Nephron progenitor cell (in vitro differentiated cells): ENCODE measurements at places on chromosomes 3 and 15.
A peak's percentile ranks its signal among the peaks of the same experiment; 100 is the strongest.

DNA sequence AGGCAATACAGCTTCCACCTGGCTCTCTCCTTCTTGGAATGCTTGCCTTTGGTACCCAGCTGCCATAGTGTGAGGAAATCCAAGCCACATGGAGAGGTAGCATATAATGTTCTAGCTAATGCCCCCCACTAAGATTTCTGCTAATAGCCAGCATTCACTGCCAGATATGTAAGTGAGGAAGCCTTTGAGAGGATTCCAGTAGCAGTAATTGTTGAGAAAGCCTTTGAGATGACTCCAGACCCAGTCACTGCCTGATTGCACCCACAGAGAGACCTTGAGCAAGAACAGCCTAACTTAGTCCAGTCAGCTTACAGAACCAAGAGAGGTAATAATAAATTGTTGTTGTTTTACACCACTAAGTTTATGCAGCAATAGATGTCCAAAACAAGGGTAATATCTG is 63.1 kb downstream of the STRIT1 start:
- H3K36me3 ChIP-seq: no peaks in the 10 kb centered on the region
- H3K27ac ChIP-seq: no peak overlapping the region
- H3K4me1 ChIP-seq: peaks cover 4% of the 10 kb centered on the region
- no peak for DNase-seq

DNA sequence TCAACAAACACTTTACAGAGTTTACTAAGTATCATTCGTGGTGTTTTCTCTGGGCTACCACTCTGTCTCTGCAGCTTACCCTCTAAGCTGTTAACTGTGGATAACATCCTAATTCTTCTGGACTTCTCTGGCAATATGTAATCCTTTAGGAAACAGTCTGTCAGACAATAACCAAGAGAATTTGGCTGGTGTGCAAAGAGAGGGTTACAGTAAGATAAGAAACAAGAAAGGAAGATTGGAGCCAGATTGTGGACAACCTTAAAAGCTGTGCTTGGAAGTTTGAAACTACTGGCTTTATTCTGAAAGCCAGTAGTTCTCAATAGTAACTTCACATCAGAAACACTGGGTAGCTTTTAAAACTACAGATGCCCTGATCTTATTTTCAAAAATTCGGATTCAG is 778 bp downstream of the ARL6 start:
- no peak for DNase-seq
- H3K27ac ChIP-seq: no peak overlapping the region
- peak overlapping the region; percentile 99 for H3K4me3 ChIP-seq
- peaks cover 17% of the 10 kb centered on the region for H3K36me3 ChIP-seq

- no peak overlapping the region for H3K4me3 ChIP-seq
- no peak for DNase-seq
- peaks cover 18% of the 10 kb centered on the region for H3K4me1 ChIP-seq
- peaks cover 3% of the 10 kb centered on the region for H3K27me3 ChIP-seq
- no peaks in the 10 kb centered on the region for H3K36me3 ChIP-seq
Measured at GRCh38 chr3:81465510-81466200, 295.8 kb downstream of the GBE1 start.

GRCh38 chr3:133441867-133442270 is 42.0 kb downstream of the BFSP2 start:
- peaks cover 14% of the 10 kb centered on the region for H3K27me3 ChIP-seq
- peak overlapping the region; percentile 28 for H3K4me3 ChIP-seq
- H3K36me3 ChIP-seq: peaks cover 13% of the 10 kb centered on the region
- H3K27ac ChIP-seq: no peak overlapping the region
- no peak for DNase-seq
- H3K4me1 ChIP-seq: peaks cover 11% of the 10 kb centered on the region

DNA sequence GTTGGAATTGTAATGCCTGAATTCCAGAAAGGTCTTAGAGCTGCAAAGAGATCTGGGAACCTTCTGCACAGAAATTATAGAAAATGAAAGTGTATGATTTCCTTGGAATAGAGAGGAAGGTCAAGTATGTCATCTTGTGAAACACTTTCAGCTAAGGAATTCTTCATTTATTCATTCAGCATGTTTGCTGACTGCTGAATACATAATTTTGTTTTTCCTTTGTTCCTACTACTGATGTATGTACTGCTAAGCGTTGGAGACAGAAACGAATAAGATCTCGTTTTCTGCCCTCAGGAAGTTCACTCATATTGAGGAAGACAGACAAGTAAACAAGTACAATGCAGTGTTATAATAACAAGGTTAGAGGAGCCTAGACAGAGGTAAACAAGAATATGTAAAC is 14.3 kb upstream of the IL20RB start:
- peaks cover 42% of the 10 kb centered on the region for H3K36me3 ChIP-seq
- no peak overlapping the region for H3K4me3 ChIP-seq
- no peak for DNase-seq
- no peaks in the 10 kb centered on the region for H3K27me3 ChIP-seq
- peaks cover 34% of the 10 kb centered on the region for H3K4me1 ChIP-seq

DNA sequence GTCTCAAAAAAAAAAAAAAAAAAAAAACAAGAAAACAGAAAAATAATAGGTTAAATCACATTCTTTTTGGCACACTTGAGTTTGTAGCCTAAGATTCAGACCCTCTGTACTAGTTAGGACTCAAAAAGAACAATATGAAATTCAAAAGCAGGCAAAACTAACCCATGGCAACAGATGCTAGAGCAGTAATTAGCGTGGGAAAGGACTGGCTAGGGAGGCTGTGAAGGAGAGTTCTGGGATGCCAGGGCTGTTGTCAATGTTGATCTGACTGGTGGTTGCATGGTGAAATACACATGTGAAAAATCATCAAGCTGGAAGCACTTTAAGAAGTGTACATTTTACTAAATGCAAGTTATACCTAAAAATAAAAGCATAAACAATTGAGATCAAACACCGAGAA is 35.6 kb downstream of the KLHL6 start:
- H3K27me3 ChIP-seq: peaks cover 9% of the 10 kb centered on the region
- H3K4me3 ChIP-seq: no peak overlapping the region
- no peak for DNase-seq
- H3K36me3 ChIP-seq: no peaks in the 10 kb centered on the region
- H3K4me1 ChIP-seq: peaks cover 27% of the 10 kb centered on the region
- H3K27ac ChIP-seq: peak overlapping the region; percentile 20

DNA sequence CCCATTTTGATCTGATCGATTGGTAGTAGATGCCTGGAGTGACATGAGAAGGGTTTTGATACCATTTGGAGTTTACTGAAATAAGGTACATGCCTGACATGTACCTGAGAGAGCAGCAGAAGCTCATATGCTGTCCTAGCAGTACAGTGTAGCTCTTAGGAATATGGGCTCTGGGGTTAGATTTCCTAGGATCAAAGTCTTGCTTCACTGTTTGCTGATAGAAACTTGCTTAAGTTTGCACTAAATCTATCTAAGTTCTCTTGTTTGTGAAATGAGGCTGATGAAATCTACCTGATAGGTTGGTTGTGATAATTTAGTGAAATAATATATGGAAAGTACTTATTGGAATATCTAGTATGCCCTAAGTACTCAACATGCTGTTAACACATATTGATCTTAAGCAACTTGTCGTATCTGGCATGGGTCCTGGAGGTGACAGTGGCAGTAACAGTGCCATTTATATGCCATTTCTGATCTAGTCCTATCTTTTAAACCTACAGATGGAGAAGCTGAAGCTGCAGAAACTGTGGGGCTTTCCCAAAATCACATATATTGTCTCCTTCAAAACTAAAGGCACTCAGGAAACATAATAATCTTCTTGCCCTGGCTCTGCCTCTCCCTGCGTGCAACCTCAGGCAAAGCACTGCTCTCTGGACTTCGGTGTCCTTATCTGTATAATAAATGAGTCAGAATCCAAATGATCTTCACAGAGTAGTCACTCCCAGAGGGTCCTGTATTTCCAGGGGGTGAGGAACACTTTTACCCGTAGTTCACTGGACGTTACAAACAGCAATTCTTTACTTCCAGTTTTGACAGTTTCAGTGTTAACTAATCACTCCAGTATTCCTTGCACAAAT is 223.6 kb upstream of the SETMAR start:
- H3K4me1 ChIP-seq: peaks cover 6% of the 10 kb centered on the region
- H3K36me3 ChIP-seq: no peaks in the 10 kb centered on the region
- no peaks in the 10 kb centered on the region for H3K27me3 ChIP-seq

- H3K4me1 ChIP-seq: peaks cover 16% of the 10 kb centered on the region
- no peaks in the 10 kb centered on the region for H3K27me3 ChIP-seq
- DNase-seq: no peak
- H3K36me3 ChIP-seq: peaks cover 33% of the 10 kb centered on the region
- H3K27ac ChIP-seq: no peak overlapping the region
- no peak overlapping the region for H3K4me3 ChIP-seq
Measured at GRCh38 chr3:158711886-158712285, 20.4 kb downstream of the RARRES1 start.

GRCh38 chr3:141246224-141246957 is 14.8 kb downstream of the PXYLP1 start:
- H3K4me3 ChIP-seq: no peak overlapping the region
- peaks cover 4% of the 10 kb centered on the region for H3K27me3 ChIP-seq
- H3K36me3 ChIP-seq: no peaks in the 10 kb centered on the region
- H3K27ac ChIP-seq: no peak overlapping the region

- DNase-seq: no peak
- peaks cover 7% of the 10 kb centered on the region for H3K4me1 ChIP-seq
- no peak overlapping the region for H3K4me3 ChIP-seq
Measured at GRCh38 chr3:117550766-117551165, 841.2 kb downstream of the TUSC7 start.

DNA sequence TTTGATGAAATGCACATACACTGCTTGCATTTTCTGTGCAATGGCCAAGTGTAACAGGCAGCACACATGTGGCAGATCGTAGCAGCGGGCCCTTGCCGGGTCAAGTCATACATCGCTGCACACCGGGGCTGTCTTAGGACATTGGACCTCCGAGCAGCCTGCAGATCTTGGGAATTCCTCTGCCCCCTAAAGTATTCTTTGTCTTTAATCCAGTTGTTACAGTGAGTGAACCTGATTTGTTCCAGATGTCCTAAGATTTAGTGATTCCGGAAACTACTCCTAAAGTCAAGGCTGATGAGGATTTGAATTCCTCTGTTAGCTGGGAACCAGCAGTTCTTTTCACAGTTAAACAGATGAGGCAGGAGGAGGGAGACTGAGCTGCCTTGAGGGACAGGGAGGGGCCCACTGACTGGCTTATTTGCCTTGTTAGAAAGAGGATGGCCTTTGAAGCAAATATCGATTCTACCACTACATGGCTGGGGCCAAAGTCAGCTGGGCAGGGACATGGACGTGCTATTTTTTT is 190.7 kb upstream of the CTDSPL start:
- peaks cover 63% of the 10 kb centered on the region for H3K4me1 ChIP-seq
- peak overlapping the region; percentile 83 for H3K27ac ChIP-seq
- H3K27me3 ChIP-seq: no peaks in the 10 kb centered on the region
- peak; percentile 56 for DNase-seq
- no peak overlapping the region for H3K4me3 ChIP-seq
- H3K36me3 ChIP-seq: peaks cover 5% of the 10 kb centered on the region

- H3K4me3 ChIP-seq: no peak overlapping the region
- peaks cover 65% of the 10 kb centered on the region for H3K27me3 ChIP-seq
- no peaks in the 10 kb centered on the region for H3K36me3 ChIP-seq
- no peak for DNase-seq
- peaks cover 44% of the 10 kb centered on the region for H3K4me1 ChIP-seq
- no peak overlapping the region for H3K27ac ChIP-seq
Measured at GRCh38 chr3:13654330-13655060, 105.6 kb downstream of the FBLN2 start.

DNA sequence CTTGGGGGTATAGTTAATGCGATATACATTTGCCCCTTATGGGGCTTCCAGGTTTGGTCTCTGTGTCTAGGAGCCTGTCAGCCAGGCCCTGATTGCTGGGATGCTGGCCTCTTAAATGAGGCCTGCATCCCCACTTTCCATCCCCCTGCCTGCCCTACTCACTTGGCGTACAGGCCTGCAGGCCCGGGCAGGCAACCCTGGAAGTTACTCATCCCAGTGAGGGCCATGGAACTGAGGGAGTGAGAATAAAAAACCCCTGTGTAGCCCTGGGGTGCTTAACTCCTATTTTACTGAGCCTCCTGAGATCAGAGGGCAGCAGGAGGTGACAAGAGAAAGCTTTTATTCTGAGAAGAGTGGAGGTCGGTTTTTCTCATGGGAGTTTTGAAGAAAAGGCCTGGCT is 2.0 kb downstream of the DISP2 start:
- peaks cover 14% of the 10 kb centered on the region for H3K4me1 ChIP-seq
- peaks cover 54% of the 10 kb centered on the region for H3K27me3 ChIP-seq
- H3K4me3 ChIP-seq: no peak overlapping the region
- no peak for DNase-seq
- no peak overlapping the region for H3K27ac ChIP-seq

- H3K27ac ChIP-seq: no peak overlapping the region
- H3K27me3 ChIP-seq: peaks cover 7% of the 10 kb centered on the region
- H3K4me1 ChIP-seq: peaks cover 38% of the 10 kb centered on the region
Measured at GRCh38 chr3:25441234-25441856, 13.3 kb downstream of the RARB start.

- no peak overlapping the region for H3K4me3 ChIP-seq
- DNase-seq: no peak
- H3K4me1 ChIP-seq: no peaks in the 10 kb centered on the region
- H3K27me3 ChIP-seq: peaks cover 3% of the 10 kb centered on the region
- H3K27ac ChIP-seq: no peak overlapping the region
Measured at GRCh38 chr3:88773766-88774165, 333.7 kb upstream of the EPHA3 start.

- peaks cover 3% of the 10 kb centered on the region for H3K27me3 ChIP-seq
- H3K27ac ChIP-seq: no peak overlapping the region
- no peaks in the 10 kb centered on the region for H3K36me3 ChIP-seq
- no peaks in the 10 kb centered on the region for H3K4me1 ChIP-seq
Measured at GRCh38 chr3:21893242-21893641, 142.2 kb upstream of the ZNF385D start.

DNA sequence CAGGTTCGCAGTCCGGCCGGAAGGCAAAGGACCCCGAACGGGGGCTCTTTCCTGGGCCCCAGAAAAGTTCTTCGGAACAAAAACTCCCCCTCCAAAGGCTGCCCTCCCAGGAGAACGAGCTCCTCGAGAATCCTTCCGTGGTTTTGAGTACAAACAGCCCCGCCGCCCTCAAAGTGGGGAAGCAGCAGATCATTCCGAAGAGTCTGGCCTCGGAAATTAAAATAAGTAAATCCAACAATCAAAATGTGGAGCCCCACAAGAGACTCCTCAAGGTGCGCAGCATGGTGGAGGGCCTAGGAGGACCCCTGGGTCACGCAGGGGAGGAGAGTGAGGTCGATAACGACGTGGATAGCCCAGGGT is 1.3 kb downstream of the ARHGEF26 start:
- no peak overlapping the region for H3K27ac ChIP-seq
- H3K27me3 ChIP-seq: peaks cover 46% of the 10 kb centered on the region
- peaks cover 34% of the 10 kb centered on the region for H3K4me1 ChIP-seq
- no peaks in the 10 kb centered on the region for H3K36me3 ChIP-seq
- DNase-seq: peak; percentile 18

DNA sequence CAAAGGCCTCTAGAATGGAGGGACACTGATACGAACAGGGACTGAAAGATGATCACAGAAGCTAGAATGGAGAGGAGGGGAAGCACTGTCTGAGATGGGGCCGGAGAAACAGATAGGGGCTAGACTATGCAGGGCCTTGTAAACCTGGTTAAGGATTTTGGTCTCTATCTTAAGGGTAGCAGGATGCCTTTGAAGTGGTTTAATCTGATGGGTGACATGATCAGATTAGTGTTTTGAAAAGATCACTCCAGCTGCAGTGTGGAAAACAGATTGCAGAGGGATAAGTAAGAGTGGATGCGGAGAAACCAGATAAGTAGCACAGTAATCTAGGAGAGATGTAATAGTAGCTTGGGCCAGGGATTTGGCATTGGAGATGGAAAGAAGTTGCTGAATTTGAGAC is 108.1 kb downstream of the RSRC1 start:
- H3K4me1 ChIP-seq: no peaks in the 10 kb centered on the region
- H3K27ac ChIP-seq: no peak overlapping the region
- H3K36me3 ChIP-seq: no peaks in the 10 kb centered on the region
- no peak for DNase-seq
